ENCODE measurements at places on chromosomes 12 and 14. TPM values are rescaled to one million over a fixed set of nuclear protein-coding genes. Genes with fewer than 3 reads are reported as not detected.

Gene GDF3
- total RNA-seq = not detected

Gene FGF6
- not detected for total RNA-seq

Gene RASSF8
- total RNA-seq = 33.8 TPM

Gene SYNDIG1L
- 0.73 TPM for total RNA-seq

Gene GXYLT1
- 15.1 TPM for total RNA-seq

Gene KRT6C
- total RNA-seq = not detected

Gene TPPP2
- not detected for total RNA-seq

Gene TXNDC16
- total RNA-seq = 44.9 TPM

Gene FAM186B
- 0.18 TPM for total RNA-seq

Gene LAG3
- 0.36 TPM for total RNA-seq

Gene HOXC5
- total RNA-seq = not detected

Gene GYS2
- not detected for total RNA-seq

Gene PRB2
- total RNA-seq = not detected

Gene KRT8
- total RNA-seq = 1.9 TPM

Gene C1QL4
- total RNA-seq = 2.7 TPM

Gene NUAK1
- 43.6 TPM for total RNA-seq

Gene PRIM1
- 27.9 TPM for total RNA-seq

Gene BHLHE41
- 6.6 TPM for total RNA-seq

Gene CRACR2A
- total RNA-seq = 5.4 TPM

Gene NPFF
- total RNA-seq = not detected

Gene TSPAN19
- total RNA-seq = 1.9 TPM

Gene FLRT2
- total RNA-seq = 102 TPM

Gene APEX1
- total RNA-seq = 33.4 TPM

Gene STON2
- total RNA-seq = 29.9 TPM

Gene CMA1
- total RNA-seq = not detected

Gene NYNRIN
- total RNA-seq = 31.8 TPM

Gene SLC25A47
- total RNA-seq = not detected

Gene KCNC2
- total RNA-seq = 20.2 TPM

Gene CFAP73
- 0.54 TPM for total RNA-seq

Gene STXBP6
- 6.3 TPM for total RNA-seq

Gene GALNT9
- total RNA-seq = 23.1 TPM

Gene AICDA
- not detected for total RNA-seq

Gene RAD9B
- total RNA-seq = 0.91 TPM

Gene CRADD
- total RNA-seq = 18.9 TPM

All from cerebellum (tissue), 4 donors.